ENCODE measurements at places on chromosomes 5 and 9. TPM values are rescaled to one million over a fixed set of nuclear protein-coding genes. Genes with fewer than 3 reads are reported as not detected.
A peak's percentile ranks its signal among the peaks of the same experiment; 100 is the strongest.

- DNase-seq: no peak
Observed at GRCh38 chr5:62284946-62285891, 20.8 kb upstream of the KIF2A start.

- no peak for DNase-seq
Observed at GRCh38 chr5:137147346-137147745, 351.8 kb downstream of the SPOCK1 start.

- DNase-seq: no peak
Observed at GRCh38 chr9:132647806-132648205, 22.0 kb downstream of the DDX31 start.

- no peak for DNase-seq
Observed at GRCh38 chr9:98329904-98330303, 74.5 kb upstream of the TBC1D2 start.

DNA sequence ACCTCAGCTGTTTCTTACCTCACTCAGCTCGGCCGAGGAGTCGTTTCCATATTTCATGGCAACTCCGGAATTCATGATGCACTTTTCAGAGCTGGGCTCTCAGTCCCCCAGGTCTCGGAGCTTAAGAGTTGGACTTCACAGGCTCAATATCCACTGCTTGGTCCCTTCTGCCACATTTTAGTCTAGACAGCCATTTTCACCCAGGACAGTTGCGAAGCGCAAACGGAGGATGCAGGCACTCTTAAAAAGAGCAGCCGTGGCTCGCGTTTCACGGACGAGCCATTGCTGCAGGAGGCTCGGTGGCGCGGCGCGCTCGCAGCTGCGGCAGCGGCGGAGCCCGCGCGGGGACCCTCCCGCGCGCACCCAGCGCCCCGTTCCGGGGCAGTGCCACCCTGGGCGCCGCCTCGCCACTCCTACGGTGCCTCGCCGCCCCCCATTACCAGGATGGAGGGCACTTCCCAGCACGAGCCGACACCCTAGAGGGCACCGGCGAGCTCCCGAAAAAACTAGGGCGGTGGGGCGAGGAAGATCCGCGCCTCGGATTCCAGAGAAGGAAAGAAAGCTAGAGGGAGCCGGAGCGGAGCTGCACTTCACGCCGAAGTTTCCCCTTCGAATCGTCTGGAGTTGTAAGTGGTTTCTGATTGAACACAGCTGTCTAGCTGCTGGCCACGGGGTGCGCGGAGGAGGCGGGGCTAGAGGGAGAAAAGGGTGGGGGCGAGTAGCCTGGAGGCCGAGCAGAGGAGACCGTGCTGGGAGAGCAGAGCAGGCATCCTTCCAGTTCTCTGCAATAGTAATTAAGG lies 140.3 kb downstream of the TSSK1B start:
- peak; percentile 98 for DNase-seq

GRCh38 chr5:80834710-80835109 lies 125.5 kb upstream of the RASGRF2 start:
- no peak for DNase-seq

DNA sequence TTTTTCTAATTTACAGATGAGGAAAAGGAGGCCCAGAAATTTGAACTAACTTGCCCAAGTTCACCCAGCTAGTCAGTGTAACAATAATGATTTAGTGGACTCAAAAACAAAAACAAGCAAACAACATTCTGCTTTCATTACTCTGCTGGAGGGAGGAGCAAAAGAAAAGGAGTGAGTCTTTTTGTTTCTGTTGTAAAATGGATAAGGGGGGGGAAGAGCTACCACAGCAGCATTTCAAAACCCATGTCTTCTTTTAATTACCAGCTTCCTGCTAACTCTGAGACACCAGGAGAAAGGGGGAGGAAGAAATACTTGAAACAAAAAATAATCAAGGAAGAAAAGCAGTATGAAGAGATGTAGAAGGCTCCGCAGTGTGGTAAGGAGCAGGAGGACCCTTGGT lies 39.2 kb upstream of the EQTN start:
- DNase-seq: no peak

GRCh38 chr5:101292199-101292598 lies 389.1 kb upstream of the ST8SIA4 start:
- DNase-seq: no peak

- no peak for DNase-seq
Observed at GRCh38 chr5:157050050-157050449, 8.9 kb downstream of the HAVCR1 start.

- peak; percentile 92 for DNase-seq
Observed at GRCh38 chr5:14416621-14417275, 164.8 kb upstream of the OTULINL start.

DNA sequence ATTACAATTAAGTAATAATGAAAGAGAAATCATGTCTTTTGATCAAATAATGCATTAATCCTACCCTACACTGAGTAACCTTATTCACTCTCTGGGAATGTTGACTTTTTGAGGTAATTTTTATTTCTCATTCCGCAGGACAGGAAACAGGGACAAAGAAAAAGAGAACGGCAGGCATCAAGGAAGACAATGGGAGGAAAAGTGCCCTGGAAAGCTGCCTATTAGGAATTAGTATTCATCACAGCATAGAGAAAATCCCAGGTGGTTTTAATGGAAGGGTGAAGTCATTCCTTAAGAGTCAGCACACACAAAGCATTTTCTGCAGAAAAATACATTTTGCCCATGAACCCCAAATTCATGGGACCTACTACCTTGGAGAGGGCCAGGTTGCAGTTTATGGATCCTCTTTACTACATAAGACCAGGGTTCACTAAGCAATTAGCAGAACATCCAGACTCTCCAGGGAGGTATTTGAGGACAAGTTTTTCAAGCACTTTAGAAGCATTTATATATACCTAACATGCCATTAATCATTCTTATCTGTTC lies 9.4 kb downstream of the FSTL4 start:
- DNase-seq: peak; percentile 13

GRCh38 chr5:149175346-149176105 lies 34.2 kb downstream of the ABLIM3 start:
- DNase-seq: peak; percentile 64

- no peak for DNase-seq
Observed at GRCh38 chr5:66642538-66642937, 46.3 kb downstream of the MAST4 start.

GRCh38 chr9:91359734-91360470 lies 1.8 kb downstream of the AUH start:
- no peak for DNase-seq

DNA sequence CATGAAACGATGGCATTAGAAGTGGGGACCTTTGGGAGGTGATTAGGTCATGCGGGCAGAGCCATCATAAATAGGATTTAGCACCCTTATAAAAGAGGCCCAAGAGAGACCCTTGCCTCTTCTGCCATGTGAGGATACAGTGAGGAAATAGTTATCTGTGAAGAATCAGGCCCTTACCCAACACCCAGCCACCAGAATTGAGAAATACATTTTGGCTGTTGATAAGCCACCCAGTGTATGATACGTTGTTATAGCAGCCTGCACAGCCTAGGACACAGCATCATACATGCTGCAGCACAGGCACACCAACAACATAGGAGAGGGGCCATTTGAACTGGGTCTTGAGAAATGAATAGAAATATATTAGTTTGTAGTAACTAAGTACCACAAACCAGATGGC lies 8.0 kb upstream of the MAMDC2 start:
- no peak for DNase-seq

GRCh38 chr9:89305868-89306267 lies 5.1 kb upstream of the CKS2 start:
- no peak for DNase-seq

GRCh38 chr5:142548739-142549275 lies 137.1 kb downstream of the FGF1 start:
- DNase-seq: peak; percentile 92

GRCh38 chr5:67283988-67284487 lies 87.4 kb upstream of the CD180 start:
- no peak for DNase-seq

DNA sequence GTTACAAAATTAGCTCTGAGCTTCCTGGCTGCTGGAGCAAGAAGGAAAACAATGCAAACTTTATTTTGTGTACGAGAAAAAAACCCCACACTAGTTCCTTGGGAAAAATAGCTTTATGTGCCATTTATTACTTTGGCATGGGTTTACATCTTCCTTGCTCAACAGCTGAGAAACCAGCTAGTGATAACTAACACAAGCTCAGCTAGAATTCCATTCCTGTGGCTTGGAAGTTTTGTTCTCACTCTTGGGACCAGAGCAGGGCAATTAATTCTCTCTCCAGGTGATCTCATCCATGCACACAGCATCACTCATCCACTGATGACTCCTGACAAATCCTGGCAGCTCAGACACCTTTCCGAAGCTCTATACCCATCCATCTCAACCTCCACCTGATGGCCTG lies 104.1 kb downstream of the CRB2 start:
- DNase-seq: no peak

GRCh38 chr9:26158631-26159150 lies 480.4 kb upstream of the TUSC1 start:
- DNase-seq: no peak

GRCh38 chr5:142404046-142404477 lies 79.2 kb upstream of the SPRY4 start:
- DNase-seq: peak; percentile 87

DNA sequence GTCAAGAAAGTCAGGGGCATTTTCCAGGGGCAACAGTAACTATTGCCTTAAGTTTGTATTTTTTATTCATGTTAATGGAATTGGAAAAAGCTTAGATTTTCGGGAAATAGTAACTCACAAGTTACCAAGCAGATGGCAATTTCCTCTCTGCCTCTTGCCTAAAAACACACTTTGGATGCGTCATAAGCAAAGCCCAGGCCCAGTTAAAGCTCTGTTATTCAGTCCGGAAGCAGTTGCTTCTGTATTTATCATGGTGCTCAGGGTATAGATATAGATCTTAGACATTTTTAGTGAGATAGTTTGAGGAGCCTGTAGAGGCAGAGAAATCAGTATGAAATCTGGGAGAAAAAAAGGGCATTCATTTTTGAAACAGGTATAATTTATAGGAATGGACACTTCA lies 260.3 kb upstream of the TNC start:
- DNase-seq: no peak

GRCh38 chr9:16331031-16331430 lies 539.4 kb downstream of the BNC2 start:
- DNase-seq: peak; percentile 85

DNA sequence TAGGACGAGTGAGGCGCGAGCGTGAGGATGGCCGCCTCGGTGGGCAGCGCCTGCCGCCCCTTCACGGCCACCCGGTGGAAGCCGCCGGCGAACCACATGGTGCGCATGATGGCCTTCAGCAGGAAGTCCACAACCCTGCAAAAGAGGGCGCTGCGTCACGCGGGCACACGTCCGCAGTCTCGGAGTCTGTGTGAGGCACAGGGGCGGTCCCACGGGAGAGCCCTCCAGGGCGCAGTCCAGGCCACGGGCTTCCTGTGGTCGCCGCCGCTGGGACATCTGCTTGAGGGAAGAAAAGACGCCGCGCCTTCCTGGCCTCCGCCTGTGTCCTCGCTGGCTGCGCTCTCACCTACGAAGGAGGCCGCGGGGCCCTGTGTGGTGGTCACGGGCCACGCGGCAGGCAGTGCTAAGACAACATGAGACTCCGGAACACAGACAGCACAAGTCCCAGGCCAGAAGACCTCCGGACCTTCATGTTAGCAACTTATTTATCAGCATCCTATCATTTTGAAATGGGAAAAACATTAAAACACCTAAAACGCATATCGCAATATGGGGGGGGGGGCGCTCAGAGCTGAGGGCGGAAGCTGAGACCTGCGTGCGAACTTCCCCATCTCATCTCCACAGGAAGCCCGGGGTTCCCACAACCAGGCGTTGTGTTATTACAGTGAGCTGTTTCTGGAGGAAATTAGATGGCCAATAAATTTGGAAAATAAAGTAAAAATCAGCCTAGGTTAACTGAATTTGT lies 28.8 kb downstream of the LPCAT1 start:
- peak; percentile 45 for DNase-seq

GRCh38 chr5:101338226-101338625 lies 435.1 kb upstream of the ST8SIA4 start:
- DNase-seq: no peak

Gene BRD3OS
- polyA plus RNA-seq: 8.9 TPM

Gene STC2
- 18.3 TPM for polyA plus RNA-seq

Gene CD14
- polyA plus RNA-seq: 21.0 TPM

Gene FBXW5
- 43.3 TPM for polyA plus RNA-seq

Gene RNF44
- polyA plus RNA-seq: 30.8 TPM

Gene ADCY2
- polyA plus RNA-seq: 30.0 TPM

Gene DNAJB5
- 27.6 TPM for polyA plus RNA-seq

Gene PGM5
- polyA plus RNA-seq: 55.7 TPM

Gene CACNA1B
- polyA plus RNA-seq: 0.35 TPM

Gene SLC6A19
- polyA plus RNA-seq: not detected

Gene PCDHGA4
- 1.3 TPM for polyA plus RNA-seq

Gene PCDHA7
- polyA plus RNA-seq: 0.17 TPM

Gene SLC6A18
- not detected for polyA plus RNA-seq

Gene TAF11L5
- polyA plus RNA-seq: not detected

Gene CEP72
- polyA plus RNA-seq: 4.6 TPM

Gene COL15A1
- 234 TPM for polyA plus RNA-seq
